Kidney glomerular epithelial cell (primary cell): ENCODE measurements at places on chromosomes 3 and 15.

GRCh38 chr3:86180696-86181095, 810.3 kb downstream of the VGLL3 start:
- DNase-seq, result no peak

DNA sequence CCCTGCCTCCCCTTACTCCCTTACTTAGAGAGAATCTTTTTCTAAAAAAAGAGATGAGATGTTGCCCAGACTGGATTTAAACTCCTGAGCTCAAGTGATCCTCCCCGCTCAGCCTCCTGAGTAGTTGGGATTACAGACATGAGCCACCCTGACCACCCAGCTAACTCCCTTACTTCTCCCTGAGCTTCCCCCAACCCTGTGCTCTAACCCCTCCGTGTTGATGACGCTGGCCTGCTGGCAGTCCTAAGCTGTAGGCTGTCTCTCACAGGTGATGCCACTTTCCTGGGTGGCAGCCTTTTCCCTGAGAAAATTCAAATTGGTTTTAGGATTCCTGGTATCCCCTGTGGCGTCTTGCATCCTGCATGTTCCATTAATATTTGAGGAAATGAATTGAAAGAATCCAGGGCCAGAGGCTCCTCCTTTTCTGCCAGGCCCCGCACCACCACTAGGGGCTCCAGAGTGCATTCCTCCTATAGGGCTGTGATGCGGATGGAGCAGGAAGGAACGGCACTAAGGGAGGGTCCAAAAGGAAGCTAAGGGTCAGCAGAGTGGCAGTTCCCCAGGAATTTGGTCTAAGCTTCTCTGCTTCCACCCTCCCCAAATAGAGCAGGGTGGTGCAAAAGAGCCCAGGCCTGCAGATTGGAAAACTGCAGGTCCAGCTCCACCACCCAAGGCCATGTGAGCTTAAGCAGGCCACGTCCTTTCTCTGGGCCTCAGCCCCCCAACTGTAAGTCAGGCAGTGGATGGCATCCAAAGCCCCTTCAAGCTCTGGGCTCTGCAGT, 101.1 kb downstream of the DAPK2 start:
- peak; percentile 39 for DNase-seq

- no peak for DNase-seq
These were observed 71.8 kb upstream of the ZBTB20 start for GRCh38 chr3:115218859-115219258.

DNA sequence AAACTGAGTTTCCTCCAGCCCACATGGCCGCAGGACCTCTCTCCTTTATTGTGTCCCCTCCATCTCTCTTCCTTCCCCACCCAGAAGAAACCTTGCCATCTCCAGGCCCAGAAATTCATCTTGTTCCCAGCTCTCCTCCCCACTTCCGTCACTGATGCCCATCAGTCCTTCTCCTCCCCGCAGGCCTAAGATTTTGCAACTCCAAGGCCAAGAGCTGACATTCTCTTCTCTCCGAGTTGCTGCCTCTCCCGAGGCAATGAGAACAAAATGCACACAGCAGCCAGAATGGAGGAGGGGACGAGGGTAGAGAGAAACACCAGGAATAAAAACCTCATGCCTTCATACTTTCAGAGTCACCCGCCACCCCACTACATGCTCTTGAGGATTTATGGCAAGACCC, 526.5 kb upstream of the PROK2 start:
- DNase-seq, result no peak

GRCh38 chr3:152554980-152555379, 280.0 kb upstream of the P2RY1 start:
- no peak for DNase-seq

- peak; percentile 90 for DNase-seq
These were observed 68.9 kb upstream of the PPP2R3A start for GRCh38 chr3:135896613-135897012.
